Cortex of kidney (tissue), 1 donor: ENCODE measurements at places on chromosomes 3 and 15.

DNA sequence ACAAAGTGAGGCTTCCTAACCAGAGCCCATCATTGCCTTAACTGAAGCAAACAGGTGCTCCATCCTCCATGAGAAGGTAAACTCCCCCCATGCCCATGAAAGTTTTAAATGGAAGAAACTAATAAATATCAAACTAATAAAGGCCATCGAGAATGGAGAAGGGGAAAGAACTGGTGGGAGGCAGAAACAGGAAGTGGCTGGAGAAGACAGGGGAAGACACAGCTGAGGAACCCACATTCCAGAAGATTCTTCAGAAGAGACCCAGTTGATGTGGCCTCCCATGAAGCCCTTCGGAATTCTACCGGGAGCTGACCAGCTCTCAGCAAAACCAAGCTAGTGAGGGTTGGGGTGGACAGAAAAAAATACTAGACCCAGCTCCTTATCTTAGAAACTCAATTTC lies 41.6 kb downstream of the SH3BP5 start:
- DNase-seq, result no peak

DNA sequence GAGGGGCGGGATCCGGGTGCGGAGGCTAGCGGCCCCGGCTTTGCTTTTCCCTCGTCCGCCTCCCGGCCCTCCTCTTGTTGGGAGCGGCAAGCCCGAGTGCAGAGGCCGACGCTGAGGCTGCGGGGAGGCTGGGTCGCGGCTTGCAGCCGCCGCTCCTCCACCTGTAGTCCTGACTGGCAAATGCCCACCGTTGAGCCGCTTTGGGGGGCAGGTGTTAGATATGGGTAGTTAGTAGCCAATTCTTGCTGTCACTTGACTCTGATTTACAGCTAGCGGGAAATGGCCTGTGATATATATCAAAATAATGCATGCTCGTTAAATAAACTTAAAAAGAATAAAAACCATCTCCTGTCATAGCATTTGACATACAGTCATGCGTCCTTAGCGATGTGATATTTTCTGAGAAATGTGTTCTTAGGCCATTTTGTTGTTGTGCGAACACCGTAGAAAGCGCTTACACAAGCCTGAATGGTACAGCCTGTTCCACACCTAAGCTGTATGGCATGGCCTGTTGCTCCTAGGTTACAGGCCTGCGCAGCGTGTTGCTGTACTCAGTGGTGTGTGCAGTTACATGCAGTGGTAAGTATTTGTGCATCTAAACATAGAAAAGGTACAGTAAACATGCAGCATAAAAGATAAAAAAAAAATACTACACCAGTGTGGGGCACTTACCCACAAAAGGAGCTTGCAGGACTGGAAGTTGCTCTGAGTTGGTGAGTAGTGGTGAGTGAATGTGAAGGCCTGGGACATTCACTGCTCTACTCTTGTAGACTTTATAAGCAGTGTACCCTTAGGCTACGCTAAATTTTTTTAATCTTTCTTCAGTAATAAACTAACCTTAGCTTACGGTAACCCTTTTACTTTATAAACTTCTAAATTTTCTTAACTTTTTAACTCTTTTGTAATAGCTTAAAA lies 873 bp downstream of the CAPN7 start:
- DNase-seq, result no peak

GRCh38 chr15:61175024-61175423 lies 54.1 kb downstream of the RORA start:
- no peak for DNase-seq

GRCh38 chr3:192928016-192928415 lies 10.4 kb upstream of the MB21D2 start:
- DNase-seq, result no peak

DNA sequence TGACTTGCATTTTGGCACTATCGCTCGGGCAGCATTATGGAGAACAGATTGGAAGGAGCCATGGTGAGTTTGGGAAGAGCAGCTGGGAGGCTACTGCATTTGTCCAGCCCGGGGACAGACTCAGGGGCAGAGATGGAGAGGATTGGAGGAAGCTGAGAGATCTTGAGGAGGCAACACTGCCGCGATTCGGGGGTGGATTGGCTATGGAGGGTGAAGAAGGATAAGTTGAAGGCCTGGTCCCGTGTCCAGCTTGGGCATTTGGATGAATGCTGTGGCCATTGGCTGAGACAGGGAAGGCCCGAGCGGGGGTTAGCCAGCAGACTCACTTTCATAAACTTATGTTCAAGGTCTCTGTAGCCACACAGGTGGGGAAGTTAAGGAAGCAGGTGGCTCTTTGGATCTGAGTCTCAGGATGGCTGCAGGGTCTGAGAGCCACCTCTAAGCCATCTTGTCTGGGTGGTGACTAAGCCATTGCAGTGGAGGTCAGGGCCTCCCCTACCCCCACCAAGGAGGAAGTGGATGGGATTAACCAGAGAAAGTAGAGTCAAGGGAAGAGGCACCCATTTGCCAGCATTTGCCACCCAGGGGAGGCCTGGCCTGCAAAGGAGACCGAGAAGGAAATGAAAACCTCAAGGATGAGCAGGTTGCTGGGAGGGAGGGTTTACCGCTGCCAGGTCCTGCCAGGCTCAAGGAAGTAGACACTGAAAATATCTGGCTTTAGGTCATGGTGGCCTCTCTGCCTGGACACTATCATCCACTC lies 144.0 kb upstream of the TLE3 start:
- DNase-seq, result no peak

DNA sequence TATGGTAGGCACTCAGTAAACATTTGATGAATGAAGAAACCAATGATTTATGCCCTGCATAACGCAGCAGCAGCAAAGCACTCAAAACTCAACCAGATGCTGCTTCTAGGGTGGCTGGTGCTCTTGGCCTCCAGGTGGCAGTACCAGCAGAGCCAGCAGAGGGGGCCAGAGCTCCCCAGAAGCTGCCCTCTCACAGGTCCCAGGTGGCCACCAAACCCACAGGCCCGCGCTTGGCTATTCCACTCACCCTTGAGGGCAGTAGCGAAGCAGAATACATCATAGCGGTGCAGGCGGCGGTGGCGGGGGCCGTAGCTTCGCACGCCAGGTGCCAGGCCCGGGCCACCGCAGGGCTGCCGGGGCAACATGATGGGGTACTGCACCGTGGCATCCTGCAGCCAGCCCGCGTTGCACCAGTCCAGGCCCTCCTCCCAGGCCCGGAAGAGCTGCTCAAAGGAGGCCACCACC lies 16.6 kb downstream of the HAPLN3 start:
- no peak for DNase-seq

- DNase-seq, result no peak
Observed at GRCh38 chr3:71584394-71585011, 975 bp upstream of the FOXP1 start.

GRCh38 chr3:188097791-188098190 lies 56.2 kb upstream of the LPP start:
- no peak for DNase-seq

GRCh38 chr15:79779746-79780145 lies 117.1 kb downstream of the MTHFS start:
- no peak for DNase-seq

- DNase-seq, result no peak
Observed at GRCh38 chr15:79947009-79947408, 24.0 kb downstream of the BCL2A1 start.

- DNase-seq, result no peak
Observed at GRCh38 chr15:92933831-92934230, 33.7 kb downstream of the CHD2 start.

DNA sequence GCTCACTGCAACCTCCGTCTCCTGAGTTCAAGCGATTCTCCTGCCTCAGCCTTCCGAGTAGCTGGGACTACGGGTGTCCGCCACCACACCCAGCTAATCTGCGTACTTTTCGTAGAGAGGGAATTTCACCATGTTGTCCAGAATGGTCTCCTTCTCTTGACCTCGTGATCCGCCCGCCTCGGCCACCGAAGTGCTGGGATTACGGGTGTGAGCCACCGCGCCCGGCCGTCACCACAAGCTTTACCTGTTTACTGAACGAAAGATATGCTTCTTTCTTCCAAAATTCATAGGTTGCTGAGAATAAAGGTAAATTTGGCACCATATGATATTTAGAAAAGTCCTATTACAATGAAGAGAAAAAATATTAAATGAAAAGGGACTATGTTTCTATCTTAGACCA lies 333.5 kb upstream of the EPHA6 start:
- no peak for DNase-seq

- no peak for DNase-seq
Observed at GRCh38 chr3:48500656-48501055, 3.3 kb downstream of the SHISA5 start.

DNA sequence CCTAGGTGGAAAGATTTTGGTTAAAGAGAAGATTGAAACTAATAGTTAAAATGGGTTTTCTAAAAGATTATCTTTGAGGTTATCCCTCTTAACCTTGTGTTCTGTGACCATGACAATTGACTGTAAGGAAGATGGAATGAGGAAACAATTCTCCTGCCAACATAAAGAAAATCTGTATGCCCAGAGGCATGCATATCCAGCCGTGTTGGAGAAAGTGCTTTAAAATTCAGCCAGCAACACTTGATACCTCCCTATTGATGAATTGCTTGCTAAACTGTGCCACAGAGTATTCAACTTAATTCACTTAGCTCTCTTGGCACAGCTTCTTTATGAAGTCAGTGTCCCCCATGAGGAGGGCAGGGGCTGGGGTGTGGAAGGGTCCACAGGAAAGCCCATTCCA lies 203.5 kb downstream of the UBE2E2 start:
- no peak for DNase-seq

- no peak for DNase-seq
Observed at GRCh38 chr15:98381446-98381845, 266.9 kb upstream of the IGF1R start.

GRCh38 chr15:47366884-47367283 lies 350.4 kb upstream of the SEMA6D start:
- no peak for DNase-seq

- no peak for DNase-seq
Observed at GRCh38 chr3:194097141-194097882, 38.6 kb upstream of the HES1 start.

DNA sequence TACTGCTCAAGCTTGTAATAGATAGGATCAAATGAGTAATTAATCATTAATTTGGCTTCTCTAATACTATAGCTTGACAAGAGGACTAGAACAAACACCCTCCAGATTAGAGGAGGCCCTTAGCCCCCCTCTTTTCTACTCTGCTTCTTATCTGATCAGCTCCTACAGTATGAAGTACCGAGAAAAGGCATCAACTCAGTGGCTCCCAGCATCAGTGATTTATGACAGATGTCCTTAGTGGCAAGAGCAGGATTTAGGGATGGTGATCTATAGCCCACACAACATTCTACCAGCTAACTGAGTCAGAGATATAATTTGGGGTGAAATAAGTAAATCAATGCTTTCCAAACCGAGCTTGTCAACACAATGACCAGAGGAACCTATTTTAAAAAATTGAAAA lies 541.1 kb downstream of the NLGN1 start:
- DNase-seq, result no peak

DNA sequence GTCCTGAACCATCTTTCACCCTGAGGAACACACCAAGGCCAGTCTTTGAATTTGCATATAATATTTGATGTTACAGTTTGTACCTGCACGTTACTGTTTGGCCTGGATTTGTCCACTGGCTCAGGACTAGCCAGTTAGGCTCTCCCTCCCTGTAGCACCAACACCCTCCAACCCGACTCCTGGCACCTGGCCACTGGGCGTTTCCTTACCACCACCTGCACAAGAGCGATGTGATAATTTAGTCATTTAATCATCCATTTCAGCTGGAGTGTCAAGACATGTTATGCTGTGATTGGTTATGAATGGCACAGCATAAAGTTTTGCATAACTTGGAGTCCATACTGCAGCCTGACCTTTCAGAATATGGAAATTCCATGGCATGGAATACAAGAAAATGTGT lies 242.4 kb downstream of the KCNMB2 start:
- DNase-seq, result no peak

DNA sequence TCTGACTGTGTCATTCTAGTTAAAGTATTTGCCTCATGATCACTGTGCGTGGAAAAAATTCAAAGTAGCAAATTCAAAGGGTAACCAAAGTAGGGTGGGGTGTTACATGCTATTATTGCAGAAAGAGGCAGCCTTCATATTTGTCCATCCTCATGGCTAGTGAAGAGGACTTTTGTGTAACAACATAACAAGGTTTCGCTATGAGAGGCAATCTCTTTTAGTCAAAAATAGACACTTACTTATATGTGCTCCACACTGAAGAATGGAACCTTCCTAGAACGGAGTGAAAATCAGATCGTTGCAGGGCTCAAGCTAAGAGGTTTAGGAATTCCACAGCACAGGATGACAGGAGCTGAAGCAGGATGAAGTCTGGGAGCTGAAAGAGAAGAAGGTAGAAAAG lies 345.1 kb upstream of the CBLB start:
- DNase-seq, result no peak

DNA sequence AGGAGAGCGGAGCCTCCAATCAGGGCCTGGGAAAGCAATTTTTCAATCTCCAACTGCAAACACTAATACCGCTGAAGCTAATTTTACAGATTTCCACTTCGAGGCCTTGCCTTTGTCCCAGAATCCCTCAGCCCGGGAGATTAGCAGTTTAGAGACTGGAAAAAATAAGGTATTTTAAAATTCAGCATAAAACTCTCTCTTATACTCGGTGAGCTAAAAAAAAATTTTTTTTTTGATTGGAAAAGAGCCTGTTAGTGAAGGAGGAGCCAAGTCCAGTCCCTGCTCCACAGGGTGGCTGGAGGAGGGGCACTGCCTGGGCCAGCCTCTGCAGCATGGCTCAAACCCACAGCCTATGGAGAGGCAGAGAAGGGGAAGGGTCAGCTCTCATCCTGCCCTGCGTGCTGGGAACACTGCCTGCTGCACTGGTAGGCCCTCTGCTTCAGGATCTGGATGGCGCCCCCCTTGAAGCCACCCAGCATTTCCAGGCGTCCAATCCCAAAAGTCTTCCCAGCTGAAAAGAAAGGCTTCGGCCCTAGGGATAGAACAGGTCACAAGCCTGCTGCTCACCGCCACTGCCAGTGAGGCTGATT lies 48.9 kb downstream of the CACNA2D2 start:
- DNase-seq, result no peak

GRCh38 chr15:62462721-62463120 lies 297.6 kb upstream of the C2CD4B start:
- DNase-seq, result no peak

DNA sequence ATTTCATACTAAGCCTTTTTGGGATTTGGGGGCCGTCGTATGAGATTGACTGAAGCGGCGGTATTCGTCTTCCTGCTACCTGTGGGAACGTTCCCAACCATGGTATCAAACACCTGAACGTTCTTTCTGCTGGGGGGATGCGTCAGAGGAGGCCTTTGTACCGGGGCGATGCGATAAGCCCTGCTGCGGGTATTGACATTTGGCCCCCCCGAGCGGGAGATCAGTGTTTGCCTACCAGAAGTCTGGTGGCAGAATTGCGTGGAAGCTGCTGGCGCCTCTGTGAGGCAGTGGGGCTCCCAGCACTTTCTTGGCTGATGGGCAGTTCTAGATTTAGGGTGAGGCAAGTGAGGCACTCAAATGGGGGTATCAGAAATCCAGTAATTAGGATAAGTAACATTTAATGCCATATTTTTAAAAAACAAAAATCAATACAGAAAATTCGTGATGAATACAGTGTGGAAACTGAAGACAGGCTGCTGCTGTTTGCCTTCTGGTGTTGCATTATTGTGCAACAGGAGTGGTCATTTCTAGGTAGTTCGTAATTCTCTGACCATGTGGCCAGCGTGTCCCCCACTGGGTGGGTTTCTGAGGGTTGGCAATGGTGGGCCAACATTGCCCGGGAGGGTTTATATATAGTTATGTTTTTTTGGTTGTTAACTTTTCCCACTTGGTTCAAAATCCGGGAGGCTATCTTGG lies 12.7 kb downstream of the TRPM1 start:
- no peak for DNase-seq
